ENCODE measurements at places on chromosomes 5 and 9.

GRCh38 chr5:72093217-72093616 is 14.1 kb upstream of the MAP1B start:
- H3K27me3 ChIP-seq = no peaks in the 10 kb centered on the region
- H3K4me3 ChIP-seq = no peak overlapping the region
- H3K36me3 ChIP-seq = no peaks in the 10 kb centered on the region
- peak; percentile 50 for DNase-seq
- no peak overlapping the region for H3K27ac ChIP-seq
- peaks cover 18% of the 10 kb centered on the region for H3K4me1 ChIP-seq

DNA sequence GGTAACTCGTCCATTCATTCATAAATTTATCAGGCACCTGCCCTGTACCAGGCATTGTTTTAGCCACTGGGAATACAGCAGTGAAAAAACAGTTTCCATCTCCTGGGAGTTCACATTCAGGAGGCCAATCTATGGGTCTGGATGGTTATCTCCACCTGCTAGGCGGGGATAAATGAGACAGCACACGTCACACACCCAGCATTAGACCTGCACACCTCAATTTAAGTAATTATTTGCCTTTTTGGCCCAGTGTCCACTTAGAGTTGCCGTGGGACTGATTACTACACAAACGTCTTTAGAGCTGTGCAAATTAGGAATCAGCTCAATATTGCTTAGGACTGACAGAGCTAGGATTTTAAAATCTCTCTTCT is 46.1 kb downstream of the STK10 start:
- peaks cover 18% of the 10 kb centered on the region for H3K36me3 ChIP-seq
- DNase-seq = no peak
- peaks cover 3% of the 10 kb centered on the region for H3K27me3 ChIP-seq
- no peak overlapping the region for H3K4me3 ChIP-seq
- H3K4me1 ChIP-seq = peaks cover 55% of the 10 kb centered on the region
- no peak overlapping the region for H3K27ac ChIP-seq

DNA sequence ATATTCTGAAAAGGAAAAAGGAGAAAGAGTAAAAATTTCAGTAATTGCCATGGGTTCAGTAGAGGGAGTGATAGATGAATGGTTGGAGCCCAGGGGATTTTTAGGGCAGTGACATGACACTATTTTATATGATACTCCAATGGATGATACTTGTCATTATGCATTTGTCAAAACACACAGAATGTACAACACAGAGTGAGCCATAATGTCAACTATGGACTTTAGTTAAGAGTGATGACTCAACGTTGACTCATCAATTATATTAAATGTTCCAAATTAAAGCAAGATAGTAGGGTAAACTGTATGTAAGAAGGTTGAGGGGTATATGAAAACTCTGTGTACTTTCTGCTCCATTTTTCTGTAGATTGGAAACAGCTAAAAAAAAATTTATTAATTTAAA is 586.4 kb downstream of the TAF11L14 start:
- no peaks in the 10 kb centered on the region for H3K36me3 ChIP-seq
- H3K27me3 ChIP-seq = no peaks in the 10 kb centered on the region
- DNase-seq = no peak
- no peak overlapping the region for H3K27ac ChIP-seq

GRCh38 chr9:296411-296810 is 81.7 kb downstream of the DOCK8 start:
- no peaks in the 10 kb centered on the region for H3K27me3 ChIP-seq
- DNase-seq = no peak
- H3K4me3 ChIP-seq = no peak overlapping the region
